Effector memory CD8-positive, alpha-beta T cell (primary cell): ENCODE measurements at places on chromosomes 3 and 15.

DNA sequence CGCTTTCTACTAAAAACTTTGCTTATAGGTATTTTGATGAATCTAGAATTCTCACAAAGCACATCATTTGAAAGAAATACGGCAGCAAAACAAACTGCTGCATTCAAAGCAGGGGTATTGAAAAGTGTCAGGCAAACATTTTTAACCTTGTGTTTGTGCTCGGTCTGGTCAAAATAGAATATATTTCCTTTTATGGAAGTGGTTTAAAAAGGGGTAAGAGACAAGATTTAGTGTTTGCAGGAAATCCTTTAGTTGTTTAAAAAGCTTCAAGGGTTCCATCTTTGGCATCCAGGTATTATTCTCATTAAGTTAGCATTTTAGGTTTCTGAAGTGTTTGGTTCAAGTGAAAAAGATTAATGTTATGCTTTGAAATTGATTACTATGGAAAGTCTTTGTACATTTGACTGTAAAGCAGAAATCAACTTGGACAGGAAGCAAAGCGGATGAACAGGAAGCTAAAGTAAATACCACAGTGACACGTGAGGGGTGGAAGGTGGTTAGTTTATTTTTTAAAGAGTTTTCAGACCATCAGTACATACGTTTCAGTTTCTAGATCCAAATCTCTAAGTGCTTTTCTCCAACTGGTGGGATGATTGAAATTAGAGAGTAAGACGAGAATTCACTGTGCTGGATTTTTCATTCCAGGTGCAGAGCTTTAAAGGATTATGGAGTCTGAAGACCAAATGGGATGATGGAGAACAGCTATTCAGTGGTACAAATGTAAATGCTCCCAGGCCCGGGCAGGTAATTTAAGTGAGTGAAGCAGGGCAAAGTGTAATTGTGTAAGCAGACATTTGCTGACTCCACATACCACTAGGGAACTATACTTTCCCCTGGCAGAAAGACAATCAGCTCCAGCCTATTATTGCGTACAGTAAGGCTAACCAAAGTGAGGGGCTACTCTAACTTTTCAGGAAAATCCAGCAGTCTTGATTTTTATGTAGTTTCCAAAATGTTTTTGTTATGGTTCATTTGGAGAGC lies 341.8 kb upstream of the TBL1XR1 start:
- DNase-seq: peak; percentile 15

GRCh38 chr3:39814007-39814406 lies 4.6 kb downstream of the MYRIP start:
- no peak for DNase-seq

- DNase-seq: no peak
Observed at GRCh38 chr3:155308831-155309230, 15.3 kb upstream of the STRIT1 start.

- DNase-seq: no peak
Observed at GRCh38 chr3:49270156-49270500, 6.9 kb downstream of the C3orf62 start.

- no peak for DNase-seq
Observed at GRCh38 chr3:59572106-59572505, 522.3 kb upstream of the CFAP20DC start.

GRCh38 chr3:192514754-192515663 lies 212.3 kb downstream of the FGF12 start:
- no peak for DNase-seq

DNA sequence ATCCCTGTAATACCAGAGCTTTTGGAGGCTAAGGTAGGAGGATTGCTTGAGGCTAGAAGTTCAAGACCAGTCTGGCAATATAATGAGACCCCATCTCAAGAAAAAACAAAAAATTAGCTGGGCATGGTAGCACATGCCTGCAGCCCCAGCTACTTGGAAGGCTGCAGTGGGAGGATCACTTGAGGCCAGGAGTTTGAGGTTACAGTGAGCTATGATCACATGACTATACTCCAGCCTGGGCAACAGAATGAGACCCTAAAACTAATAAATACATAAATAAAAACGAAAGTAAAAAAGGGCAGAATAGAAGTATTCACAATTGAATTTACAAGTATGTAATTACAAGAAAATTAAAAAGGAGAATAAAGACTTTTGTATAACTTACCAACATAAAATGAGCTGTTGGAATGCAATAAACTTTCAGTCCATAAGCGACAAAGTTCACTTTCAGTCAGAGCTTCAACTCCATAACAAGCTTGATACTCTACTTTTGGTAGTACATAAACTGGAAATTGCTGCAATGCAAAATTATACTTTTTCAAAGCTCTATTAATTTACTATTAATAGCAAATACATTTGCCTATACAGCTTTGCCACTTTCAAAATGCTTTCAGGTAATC lies 36.8 kb downstream of the ICE2 start:
- DNase-seq: no peak

- no peak for DNase-seq
Observed at GRCh38 chr15:95262866-95263564, 1031.7 kb downstream of the MCTP2 start.

GRCh38 chr3:38551026-38551832 lies 55.1 kb downstream of the EXOG start:
- no peak for DNase-seq

GRCh38 chr15:63986751-63987341 lies 59.4 kb downstream of the DAPK2 start:
- no peak for DNase-seq

GRCh38 chr15:68478853-68479252 lies 46.9 kb upstream of the ITGA11 start:
- DNase-seq: no peak

GRCh38 chr3:177287231-177287630 lies 89.9 kb upstream of the TBL1XR1 start:
- DNase-seq: no peak

- DNase-seq: no peak
Observed at GRCh38 chr15:41133454-41133853, 17.4 kb upstream of the INO80 start.

DNA sequence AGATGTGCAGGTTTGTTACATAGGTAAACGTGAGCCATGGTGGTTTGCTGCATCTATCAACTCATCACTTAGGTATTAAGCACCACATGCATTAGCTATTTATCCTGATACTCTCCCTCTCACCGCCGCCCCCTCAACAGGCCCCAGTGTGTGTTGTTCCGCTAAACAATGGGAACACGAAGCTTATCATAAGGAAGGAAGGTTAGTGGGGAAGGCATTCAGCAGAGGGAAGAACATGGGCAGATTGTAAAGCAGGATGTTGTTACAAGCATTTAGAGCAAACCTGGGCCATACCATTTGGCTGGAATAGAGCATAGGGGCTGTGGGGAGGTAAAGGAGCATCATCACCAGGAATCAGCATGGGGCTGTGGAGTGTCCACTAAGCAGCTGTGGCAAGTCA lies 111.8 kb downstream of the SSR3 start:
- DNase-seq: no peak

GRCh38 chr3:107085261-107085660 lies 292.0 kb upstream of the CCDC54 start:
- DNase-seq: no peak

DNA sequence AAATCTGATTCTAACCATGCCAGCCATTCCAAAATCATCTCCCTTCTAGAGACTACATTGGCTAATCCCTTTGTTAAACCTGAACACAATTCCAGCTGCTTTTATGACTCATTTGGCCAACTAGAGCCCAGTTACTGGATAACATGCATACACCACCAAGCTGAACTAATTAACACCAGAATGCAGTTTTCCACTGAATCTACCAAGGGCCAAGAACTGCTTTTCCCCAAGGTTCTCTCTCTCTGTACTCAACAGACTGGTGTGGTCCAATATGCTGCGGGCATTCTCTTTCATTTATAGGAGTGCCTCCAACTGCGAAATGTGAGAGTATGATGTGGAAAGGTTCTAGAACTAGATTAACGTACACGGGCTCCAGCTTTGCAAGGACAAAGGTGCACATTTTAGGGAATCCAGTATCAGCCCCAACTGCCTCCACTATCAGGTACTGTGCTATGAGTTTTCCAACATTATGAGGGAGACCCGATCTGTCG lies 1.5 kb downstream of the CHSY1 start:
- no peak for DNase-seq

GRCh38 chr15:70556151-70556741 lies 207.1 kb downstream of the UACA start:
- DNase-seq: no peak

DNA sequence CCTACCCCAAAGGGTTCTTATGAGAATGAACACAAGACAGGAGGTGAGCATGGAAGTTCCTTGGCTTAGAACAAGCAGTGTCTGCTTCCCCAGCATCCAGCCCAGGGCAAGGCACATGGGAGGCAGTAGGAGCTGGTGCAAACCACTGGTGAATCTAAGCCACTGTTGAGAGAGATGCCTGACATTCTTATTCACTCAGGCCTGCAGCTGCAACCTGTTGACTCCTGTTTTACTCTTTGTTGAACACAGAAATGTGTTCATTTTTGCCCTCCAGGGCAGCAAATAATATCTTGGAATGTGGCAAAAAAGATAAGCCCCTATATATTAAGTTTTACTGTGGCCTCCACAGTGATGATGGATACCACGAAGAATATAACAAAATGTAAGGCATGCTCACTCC lies 8.9 kb upstream of the PAK6 start:
- no peak for DNase-seq

GRCh38 chr3:133703915-133704314 lies 42.2 kb upstream of the TOPBP1 start:
- DNase-seq: no peak

DNA sequence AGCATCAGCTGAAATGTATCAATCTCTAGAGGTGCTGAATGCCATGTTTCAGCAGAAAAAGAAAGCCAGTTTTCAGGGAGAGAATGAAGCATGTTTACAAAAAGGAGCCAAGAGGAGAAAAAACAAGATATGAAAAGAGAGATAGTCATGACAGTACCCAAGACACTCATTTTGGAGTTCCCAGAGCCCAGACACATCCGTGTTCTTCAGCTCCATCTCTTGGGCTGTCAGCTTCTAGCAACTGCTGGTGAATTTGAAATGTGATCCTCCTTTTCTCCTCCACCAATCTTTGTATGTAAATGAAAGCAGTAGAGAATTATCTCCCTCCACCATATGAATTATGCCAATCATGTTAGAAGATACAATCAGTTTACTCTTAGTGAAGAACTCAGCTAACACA lies 93.0 kb upstream of the SLC25A36 start:
- no peak for DNase-seq

- DNase-seq: no peak
Observed at GRCh38 chr15:87038404-87038803, 958.7 kb downstream of the AGBL1 start.

DNA sequence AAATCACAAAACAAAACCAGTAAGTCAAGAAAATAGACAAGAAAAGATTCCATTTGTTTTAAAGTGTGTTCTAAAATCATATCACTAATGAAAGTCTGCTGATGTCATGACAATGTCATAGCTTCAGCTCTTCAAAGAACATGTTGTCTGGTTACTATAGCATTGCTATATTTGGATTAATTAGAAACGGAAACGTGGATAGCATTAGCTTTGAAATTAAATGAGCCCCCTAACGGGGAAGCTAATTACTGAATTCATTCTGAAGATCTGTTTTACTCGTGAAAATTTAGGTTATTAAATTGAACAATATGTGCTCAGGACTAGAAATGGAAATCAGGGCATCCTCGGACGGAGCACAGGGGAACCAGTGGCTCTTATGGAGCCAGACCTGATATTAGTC lies 316.7 kb upstream of the AGTR1 start:
- no peak for DNase-seq

DNA sequence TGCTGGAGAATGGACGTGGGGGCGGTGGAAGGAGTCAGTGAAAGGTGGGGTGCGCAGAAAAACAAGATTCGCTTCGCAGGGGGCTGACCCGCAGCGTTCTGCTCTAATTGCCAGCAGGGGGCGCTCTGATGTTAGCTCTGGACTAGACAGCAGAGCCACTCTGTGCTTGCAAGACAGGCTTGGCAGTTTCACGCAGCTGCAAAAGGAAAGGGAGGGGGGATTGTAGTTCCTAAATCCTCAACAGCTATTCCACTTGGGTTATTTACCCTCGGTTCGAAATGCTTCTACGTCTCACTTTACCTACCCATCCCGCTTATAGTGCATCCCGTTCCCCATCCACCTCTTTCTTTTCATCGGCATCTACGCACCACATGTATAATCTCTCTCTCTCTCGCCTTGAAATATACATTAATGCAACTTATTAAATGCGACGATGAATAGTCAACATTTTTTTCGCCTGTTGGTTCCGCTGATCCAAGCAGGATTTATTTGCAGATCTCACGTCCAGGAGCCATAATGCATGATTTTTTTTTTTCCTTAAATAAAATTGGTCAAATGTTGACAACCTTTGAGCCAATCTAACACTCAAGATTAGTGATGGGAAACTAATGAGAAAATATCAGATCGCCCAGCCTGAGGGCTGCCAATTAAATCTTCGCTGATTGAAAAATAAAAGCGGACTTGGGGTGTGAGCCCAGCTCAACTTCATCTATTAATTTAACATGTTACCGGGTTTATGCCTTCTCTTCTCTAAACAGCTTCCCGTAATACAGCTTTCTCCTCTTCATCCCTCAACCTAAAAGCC lies 216.4 kb downstream of the MEIS2 start:
- peak; percentile 13 for DNase-seq

GRCh38 chr3:49566312-49566711 lies 12.0 kb downstream of the BSN start:
- no peak for DNase-seq

GRCh38 chr15:73631915-73632669 lies 1.1 kb downstream of the NPTN start:
- no peak for DNase-seq

DNA sequence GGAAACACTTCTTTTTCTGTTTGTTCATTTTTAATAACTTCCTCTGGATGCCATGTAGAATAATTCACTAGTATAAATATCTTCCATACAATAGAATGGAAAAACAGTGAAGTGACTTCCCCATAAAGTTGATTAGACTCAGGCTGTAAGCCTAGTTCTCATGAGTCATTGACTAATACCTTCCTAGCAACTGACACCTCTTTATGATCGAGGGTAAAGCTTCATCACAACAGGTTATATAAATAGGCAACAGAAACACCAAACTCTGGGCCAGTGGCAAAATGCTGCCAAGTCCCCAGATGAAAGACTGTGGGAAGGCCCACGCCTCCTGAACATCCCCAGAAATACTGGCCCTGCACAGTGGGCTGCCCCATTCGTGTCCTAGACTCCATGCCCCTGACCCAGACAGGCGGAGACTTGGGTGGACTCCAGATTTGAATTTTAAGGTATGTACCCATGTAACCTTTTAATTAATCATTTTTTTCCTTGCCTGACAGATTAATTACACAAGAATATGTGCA lies 71.3 kb upstream of the TBC1D23 start:
- no peak for DNase-seq

- no peak for DNase-seq
Observed at GRCh38 chr3:115898656-115899410, 275.5 kb downstream of the GAP43 start.

DNA sequence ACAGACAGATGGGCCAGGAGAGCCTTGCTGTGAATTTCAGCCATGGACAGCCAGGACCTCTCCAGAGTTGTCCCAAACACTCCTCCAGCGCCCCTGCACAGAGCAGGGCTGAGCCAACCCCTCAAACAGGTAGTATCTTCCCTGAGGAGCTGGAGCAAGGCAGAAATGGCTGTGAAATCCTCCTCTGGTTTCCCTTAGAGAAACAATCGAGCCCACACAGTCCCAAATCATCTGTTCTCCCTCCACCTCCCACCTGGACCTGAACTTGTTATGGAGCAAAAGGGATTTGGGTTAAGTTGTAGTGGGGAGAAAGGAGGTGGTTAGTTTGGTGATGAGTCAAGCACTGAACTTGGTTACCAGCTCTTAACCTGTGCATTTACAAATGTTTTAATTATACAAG lies 205.7 kb upstream of the BHLHE40 start:
- no peak for DNase-seq

- DNase-seq: no peak
Observed at GRCh38 chr15:27358751-27359434, 387.9 kb downstream of the GABRG3 start.

- no peak for DNase-seq
Observed at GRCh38 chr15:59657635-59658125, 365 bp upstream of the GTF2A2 start.
